Cortex of kidney (tissue), 1 donor: ENCODE measurements at places on chromosomes 7 and 10.

DNA sequence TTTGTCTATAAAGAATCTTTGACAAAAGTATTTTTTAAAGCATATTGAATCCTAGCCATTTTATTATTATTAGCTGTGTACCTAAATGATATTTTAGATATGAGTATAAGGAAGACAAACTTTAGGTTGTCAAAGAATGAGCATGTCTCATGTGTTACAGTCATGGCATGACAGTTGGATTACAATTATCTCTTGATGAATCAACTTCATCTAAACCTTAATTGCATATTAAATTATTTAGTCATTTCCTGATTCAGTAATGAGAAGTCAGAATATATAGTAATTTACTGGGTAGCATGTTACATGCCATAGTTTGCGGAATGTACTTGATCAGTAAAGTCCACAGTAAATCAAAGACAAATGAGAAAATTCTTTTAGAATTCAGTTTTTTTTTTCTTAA is 59.2 kb downstream of the MAPK8 start:
- DNase-seq = no peak

DNA sequence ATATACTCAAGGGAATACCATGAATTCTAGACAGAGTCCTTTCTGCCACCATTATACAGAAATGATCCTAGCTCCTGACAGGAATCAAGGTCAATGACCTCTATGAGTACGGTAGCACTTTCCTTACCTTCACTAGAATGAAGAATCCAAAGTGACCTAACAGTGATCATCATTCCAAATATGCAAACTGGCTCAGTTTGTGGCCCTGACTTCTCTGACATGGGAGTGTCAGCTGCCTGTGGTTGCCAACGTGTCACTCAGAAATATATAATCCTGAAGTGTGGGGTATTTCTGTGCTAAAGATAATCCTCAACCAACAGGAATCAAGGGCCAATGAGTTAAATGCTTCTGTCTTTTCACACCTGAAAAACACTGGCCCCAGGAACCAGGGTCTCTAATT is 45.7 kb downstream of the COPG2 start:
- no peak for DNase-seq

DNA sequence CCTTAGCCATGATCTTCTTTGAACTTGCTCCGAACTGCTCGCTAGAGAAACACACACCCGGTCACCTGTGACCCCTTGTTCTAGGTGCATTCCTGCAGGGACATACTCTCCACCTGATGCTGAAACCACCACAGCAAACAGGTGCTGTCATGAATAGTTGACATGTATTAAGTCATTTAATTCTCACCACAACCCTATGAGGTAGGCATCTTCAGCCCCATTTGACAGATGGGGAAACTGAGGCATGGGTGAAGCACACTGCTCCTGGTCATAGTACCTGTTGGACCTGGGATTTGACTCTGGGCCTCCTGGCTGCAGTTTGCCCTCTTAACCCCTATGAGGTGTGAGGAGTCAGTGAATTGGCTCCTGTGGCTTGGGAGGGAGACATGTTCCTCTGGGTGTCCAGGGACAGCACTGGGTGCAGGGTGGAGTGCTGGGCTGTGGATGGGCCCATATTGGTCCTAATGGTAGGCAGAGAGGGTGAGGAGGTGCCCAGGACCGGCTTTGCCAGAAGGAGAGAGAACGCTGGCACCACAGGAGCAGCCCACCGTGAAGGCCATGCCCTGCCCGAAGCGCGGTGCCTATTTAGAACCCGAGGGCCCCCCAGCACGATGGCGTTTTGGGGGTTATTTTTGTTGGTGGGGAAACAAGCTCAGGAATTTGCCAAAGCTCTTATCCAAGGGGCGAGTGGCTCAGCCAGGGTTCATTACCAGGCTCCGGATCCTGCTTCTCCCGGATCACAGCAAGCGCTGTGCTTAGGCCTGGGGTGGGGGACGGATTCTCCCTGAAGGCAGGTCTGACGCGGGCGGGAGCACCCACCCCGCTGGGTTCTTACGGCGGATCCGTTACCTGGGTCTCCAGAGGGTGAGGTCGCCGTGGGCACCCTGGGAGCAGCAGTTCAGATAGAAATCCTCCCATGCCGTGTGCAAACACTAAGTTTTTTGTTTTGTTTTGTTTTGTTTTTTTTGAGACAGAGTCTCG is 52.3 kb downstream of the GLRX3 start:
- no peak for DNase-seq

- no peak for DNase-seq
Observed at GRCh38 chr7:20971219-20971618, 184.5 kb upstream of the SP8 start.

GRCh38 chr7:2404714-2405119 is 1.3 kb downstream of the CHST12 start:
- no peak for DNase-seq

DNA sequence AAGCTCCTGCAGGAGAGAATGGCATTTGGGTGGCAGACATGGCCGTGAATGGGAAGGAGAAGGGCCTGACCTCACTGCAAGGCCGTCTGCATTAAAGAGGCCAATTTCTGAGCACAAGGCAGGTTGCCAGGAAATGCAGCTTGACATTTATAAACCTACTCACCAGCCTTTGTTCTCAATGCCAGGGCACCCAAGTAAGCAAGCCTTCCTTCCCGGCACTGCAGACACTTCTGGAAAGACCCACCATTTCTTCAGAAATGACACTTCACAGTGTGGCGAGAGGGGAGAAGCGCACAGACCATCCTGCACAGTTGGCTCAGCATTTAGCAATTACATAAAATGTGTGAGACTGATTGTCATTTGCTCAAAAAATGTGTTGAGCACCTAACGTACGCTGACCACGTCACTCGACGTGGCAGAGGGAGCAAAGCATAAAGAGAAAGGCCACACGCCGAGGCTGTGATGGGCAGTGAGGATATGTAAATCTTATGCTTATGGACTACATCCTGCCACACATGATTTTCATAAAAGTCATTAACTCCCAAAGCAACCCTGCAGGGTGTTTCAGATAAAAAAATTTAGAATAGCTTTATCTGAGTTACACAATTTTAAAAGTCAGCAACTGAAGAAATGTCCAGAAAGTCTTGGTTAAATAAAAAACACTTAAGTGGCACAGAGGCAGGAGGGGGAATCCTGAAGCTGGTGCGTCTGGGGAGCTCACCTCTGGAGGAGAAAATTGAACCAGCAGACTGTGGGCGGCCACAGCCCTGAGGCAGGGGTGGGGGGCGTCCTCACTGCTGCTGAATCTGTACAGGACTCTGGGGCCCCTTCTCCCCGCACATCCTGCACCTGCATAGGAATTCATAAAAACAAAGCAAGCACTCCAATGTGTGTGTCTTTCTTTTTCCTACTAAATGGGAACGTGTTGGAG is 543.8 kb downstream of the PTPRN2 start:
- DNase-seq = no peak
